Activated CD4-positive, alpha-beta T cell treated with anti-CD3 and anti-CD28 coated beads, Interleukin-10, Interleukin-2, amounts not matched to agents 100 ng/mL and 50 ng/mL, durations not matched to agents 16 hours and 8 hours (primary cell): ENCODE measurements at places on chromosomes 16 and 17.
A peak's percentile ranks its signal among the peaks of the same experiment; 100 is the strongest.

DNA sequence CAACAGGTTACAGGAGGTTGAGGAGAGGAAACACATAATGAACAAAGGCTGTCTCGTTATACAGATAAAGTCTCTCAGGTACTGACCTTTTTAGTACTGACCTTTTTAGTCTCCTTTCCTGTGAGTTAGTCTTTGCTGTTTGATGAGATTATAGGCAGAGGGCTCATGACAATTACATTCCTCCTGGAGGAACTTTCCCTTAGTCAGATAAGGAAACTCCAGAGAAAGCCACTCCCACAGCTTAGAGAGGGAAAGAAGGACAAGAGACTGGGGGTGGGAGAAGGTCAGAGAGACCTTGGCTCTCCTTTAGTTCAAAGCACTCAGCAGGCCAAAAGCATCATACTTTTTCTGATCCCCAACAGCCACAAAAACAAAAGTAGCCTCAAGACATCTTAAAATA, 15.3 kb upstream of the PSMD7 start:
- DNase-seq, result no peak

DNA sequence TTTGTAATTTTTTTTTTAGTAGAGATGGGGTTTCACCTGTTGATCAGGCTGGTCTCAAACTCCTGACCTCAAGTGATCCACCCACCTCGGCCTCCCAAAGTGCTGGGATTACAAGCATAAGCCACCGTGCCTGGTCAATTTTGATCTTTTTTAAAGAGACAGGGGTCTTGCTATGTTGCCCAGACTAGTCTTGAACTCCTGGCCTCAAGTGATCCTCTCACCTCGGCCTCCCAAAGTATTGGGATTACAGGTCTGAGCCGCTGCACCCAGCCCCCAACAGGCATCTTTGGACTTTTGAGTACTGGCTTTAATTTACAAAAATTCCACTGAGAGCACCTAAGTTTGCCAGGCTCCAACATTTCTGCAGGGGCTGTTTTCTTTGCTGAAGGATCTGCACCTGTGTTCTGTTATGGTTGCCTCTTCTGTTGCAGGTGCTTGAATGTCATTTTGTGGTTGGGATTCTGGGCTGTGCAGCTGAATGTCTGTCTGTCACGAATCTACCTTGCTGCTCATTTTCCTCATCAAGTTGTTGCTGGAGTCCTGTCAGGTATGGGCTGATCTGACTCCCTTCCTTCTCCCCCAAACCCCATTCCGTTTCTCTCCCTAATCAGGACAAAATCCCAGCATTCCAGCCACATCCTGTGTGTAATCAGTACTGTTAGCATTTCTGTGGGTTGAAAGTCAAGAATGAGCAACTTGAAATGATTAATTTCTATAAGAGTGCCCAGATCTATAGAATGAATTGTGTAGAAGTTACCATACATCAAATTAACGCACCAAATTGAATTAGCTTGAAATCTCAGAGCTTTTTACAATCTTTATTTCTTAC, 8.5 kb downstream of the G6PC1 start:
- DNase-seq, result no peak

DNA sequence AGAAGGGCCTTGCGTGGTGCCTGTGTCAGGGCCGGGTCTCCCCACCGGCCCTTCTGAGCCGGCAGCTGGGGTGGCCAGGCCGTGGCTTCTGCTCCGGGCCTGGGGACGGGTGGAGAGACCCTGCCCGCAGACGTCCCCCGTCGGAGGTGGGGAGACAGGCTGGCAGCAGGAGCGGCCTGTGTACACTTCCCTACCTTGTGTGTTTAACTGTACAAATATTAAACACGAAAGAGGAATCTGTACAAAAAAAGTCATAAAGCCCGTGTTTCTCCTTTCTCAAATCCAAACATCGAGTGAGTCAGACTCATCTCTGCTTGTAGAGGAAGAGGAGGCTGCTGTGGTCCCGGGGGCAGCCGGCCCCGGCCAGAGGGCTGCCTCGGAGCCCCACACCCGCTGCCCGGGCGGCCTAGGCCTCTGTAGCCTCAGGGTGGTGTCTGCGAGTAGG, 2.0 kb downstream of the CACNA1H start:
- no peak for DNase-seq

DNA sequence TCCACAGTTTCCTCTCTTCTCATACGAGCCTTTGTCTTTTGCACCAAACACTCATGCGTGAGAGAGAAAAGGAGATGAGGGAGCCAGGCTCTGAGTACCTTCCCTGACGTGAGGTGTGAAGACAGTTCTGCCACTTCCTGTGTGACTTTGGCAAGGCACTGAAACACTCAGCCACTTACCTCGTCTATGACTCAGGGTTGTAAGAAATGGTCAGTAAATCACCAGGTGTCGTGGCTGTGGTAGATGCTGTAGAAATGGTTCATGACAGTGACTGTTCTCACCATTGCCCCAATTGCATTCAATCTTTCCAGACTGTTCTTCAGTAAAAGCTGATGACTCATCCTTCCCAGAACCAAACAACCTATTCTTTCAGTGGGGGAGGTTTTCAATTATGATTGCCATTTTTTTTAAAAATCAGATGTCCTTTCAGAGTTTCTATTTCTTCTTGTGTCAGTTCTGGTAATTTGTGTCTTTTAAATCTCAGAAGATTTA, 49.2 kb upstream of the CBFA2T3 start:
- peak; percentile 93 for DNase-seq

- DNase-seq, result no peak
These were observed 18.9 kb downstream of the UTP6 start for GRCh38 chr17:31882571-31882970.

GRCh38 chr16:87959391-87959990, 8.3 kb downstream of the BANP start:
- DNase-seq, result no peak

DNA sequence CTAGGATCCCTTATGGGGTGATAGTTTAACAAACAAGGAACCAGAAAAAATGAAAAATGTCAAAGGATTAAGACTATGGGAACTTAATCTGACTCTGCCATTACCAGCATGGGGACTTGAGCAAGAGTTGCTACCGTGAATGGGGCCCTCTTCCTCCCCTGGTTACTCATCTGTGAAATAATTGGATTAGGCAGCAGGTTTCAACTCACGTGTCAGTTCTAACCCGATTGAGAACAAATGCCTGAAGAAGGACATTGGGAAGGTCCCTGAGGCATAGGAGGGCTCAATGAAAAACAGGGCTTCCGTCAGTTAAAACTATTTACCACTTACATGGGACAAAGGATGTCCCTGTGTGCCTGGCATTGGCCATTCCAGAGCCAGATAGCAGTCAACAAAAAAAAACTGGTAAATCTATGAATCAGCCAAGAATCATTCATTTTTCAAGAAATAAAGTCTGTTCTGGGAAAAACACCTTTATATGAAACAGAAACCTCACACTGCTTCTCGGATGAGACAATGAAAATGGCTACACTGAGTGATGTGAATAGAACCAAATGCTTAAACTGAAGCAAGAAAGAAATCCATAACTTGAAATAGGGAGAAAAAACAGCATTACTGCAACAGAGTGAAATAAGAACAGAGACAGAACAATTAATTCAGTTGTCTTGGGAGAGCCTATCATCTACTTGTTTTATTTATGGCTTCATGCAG, 104.3 kb downstream of the ADAMTS18 start:
- DNase-seq, result peak; percentile 65

- peak; percentile 85 for DNase-seq
These were observed at the start of gene SMIM5 for GRCh38 chr17:75632863-75633485. Gene SMIM5, plus strand, starts transcription at chr17:75633434. Its CDS starts 6,768 bp downstream, at chr17:75640202.

DNA sequence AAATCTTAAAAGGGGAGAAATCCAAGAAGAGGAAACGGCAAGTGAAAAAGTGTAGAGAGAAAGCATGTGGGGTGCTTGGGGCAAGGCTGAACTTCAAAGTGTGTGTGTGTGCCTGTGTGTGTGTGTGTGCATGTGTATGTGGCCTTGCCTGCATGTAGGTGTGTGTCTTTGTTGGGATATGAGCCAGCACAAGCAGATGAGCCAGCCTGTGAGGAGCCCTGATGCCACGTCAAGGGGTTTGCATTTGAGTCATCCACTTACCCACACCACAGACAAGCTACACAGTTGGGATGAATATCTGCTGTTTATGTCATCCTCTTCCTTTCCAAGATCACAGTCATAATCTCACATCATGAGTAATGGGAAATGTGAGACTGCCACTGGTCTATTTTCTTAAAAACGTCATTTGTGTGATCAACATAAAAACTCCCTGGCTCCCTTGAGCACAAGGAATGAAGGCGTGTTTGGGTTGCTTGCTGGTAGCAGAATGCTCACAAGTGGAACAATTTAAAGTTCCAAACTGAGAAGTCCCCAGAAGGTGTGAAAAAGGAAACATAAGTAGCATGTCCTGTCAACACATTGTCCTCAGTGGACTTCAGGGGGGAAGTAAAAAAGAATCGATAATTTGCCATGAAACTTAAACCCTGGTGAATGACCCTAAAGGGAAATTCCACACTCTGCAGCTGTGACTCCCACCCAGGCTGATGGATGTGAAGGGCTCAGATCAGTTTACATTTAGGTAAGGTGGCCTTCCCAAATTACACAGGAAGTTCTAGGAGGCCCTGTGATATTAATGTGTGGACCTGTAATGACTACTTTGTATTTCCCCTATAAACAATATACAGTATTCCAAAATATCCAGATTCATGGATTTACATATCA, 14.7 kb downstream of the KCTD19 start:
- peak; percentile 99 for DNase-seq

- DNase-seq, result no peak
These were observed 12.2 kb downstream of the VASN start for GRCh38 chr16:4383591-4384444.

GRCh38 chr17:76278952-76279741, 14.0 kb downstream of the UBALD2 start:
- DNase-seq, result peak; percentile 88

DNA sequence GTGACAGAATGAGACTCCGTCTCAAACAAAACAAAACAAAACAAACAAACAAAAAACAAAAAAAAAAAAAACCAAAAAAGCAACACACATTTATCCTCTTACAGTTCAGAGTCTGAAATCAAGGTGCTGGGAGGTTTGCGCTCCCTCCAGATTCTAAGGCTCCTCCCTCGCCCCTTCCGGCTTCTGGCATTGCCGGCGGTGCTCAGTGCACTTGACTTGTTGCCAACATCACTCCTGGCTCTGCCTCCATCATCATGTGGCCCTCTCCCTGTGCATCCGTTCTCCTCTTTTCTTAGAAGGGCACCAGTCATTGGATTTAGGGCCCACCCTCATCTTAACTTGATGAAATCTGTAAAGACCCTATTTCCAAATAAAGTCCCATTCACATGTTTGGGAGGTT, 73.8 kb downstream of the RBFOX3 start:
- DNase-seq, result no peak

GRCh38 chr16:27322858-27323780, 9.3 kb downstream of the IL4R start:
- no peak for DNase-seq

GRCh38 chr17:9959377-9959981, 54.4 kb upstream of the RCVRN start:
- peak; percentile 47 for DNase-seq

- DNase-seq, result no peak
These were observed 162.5 kb downstream of the SLC39A11 start for GRCh38 chr17:72930031-72930430.

GRCh38 chr16:72173997-72174396, 2.0 kb upstream of the PMFBP1 start:
- DNase-seq, result peak; percentile 14
